ENCODE measurements at places on chromosomes 3 and 15.

- DNase-seq: no peak
Measured at GRCh38 chr15:48616216-48616615, 29.3 kb downstream of the FBN1 start.

DNA sequence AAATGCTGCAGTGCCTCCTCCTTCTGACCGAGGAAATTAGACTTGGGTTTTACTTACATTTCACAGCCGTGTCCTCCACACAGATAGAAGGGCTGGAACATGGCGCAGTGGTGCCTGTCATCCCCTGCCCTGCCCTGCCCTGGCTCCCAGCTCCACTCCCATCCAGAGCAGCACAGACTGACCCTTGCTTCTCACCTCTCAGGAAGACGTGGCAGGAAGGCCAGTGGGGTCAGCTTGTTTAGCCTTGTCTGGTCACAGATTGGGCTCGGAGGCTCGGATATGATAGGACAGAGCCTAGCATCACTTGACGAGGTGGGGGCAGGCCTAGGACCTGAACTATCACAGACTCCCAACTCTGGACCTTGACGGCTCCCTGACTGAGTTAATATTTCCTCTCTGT, 88.5 kb downstream of the LINGO1 start:
- DNase-seq: no peak

DNA sequence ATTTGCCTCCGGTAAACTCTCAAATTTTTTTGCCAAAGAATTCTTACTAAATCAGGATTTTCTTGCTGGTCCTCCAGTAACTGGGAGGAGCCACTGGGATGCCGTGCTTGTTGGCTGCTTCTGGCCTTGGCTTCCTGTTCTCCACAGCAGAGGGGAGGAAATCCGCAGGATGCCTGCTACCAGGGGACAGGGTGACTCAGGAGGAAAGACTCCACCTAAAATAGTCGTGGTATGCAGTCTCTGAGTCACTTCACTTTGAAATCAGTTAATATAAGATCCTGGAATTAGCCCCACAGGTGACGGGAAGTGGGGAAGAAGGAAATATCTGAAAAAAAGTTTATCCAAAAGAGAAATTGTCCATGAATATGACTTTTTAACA, 6.5 kb upstream of the TM4SF18 start:
- DNase-seq: no peak

DNA sequence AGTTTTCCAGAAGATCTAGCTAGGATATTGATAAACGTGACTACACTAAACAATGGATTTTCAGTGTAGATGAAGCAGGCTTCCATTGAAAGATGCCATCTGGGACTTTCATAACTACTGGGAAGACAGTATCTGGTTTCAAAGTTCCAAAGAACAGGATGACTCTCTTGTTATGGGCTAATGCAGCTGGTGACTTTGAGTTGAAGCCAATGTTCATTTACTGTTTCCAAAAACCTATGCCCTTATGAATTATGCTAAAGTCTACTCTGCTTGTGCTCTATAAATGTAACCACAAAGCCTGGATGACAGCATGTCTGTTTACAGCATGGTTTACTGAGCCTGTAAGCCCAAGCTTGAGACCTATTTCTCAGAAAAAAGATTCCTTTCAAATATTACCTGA, 245.4 kb downstream of the GBE1 start:
- DNase-seq: peak; percentile 4

- DNase-seq: no peak
Measured at GRCh38 chr3:24490151-24490550, 4.5 kb downstream of the THRB start.

DNA sequence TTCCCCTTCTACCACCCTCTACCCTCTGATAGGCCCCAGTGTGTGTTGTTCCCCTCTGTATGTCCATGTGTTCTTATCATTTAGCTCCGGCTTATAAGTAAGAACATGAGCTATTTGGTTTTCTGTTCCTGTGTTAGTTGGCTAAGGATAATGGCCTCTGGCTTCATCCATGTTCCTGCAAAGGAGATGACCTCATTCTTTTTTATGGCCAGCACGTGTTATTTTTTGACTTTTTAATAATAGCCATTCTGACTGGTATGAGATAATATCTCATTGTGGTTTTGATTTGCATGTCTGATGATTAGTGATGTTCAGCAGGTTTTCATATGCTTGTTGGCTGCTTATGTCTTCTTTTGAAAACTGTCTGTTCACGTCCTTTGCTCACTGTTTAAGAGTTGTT, 63.1 kb upstream of the NPHP3 start:
- no peak for DNase-seq

DNA sequence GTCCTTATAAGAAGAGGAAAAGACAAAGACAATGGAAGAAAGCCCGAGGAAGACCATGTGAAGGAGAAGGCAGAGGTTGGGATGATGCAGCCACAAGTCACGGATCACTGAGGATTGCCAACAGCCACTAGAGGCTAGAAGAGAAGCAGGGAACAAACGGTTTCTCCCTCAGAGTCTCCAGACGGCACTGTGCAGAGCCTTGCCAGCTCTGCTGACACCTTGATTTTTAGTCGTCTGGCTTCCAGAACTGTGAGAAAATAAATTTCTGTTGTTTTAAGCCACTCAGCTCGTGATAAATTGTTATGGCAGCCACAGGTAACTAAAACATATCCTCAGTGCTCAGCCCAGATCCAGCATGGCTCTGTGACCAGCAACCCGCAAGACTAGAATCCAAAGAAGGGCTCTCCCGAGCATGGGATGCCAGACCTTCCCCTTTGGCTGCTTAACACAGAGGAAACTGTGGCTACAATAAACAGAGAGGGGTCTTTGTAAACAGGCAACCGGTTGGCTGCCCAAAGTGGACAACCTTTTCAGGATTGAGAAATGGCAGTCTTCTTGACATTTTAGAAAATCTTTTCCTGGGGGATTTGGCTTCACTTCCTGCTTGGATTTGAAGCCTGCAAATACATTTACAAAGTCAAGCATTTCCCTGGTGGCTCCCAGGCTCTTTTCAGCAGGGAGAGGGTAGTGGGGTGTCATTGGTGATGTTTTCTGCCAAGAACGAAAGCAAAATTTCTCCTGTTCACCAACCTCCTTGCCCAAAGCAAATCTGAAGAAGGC, 88.7 kb upstream of the ADPGK start:
- no peak for DNase-seq

- DNase-seq: no peak
Measured at GRCh38 chr3:31997500-31997899, 15.9 kb downstream of the ZNF860 start.

GRCh38 chr15:47473832-47474231, 243.5 kb upstream of the SEMA6D start:
- DNase-seq: no peak

GRCh38 chr15:69988541-69989225, 109.0 kb downstream of the TLE3 start:
- DNase-seq: no peak

DNA sequence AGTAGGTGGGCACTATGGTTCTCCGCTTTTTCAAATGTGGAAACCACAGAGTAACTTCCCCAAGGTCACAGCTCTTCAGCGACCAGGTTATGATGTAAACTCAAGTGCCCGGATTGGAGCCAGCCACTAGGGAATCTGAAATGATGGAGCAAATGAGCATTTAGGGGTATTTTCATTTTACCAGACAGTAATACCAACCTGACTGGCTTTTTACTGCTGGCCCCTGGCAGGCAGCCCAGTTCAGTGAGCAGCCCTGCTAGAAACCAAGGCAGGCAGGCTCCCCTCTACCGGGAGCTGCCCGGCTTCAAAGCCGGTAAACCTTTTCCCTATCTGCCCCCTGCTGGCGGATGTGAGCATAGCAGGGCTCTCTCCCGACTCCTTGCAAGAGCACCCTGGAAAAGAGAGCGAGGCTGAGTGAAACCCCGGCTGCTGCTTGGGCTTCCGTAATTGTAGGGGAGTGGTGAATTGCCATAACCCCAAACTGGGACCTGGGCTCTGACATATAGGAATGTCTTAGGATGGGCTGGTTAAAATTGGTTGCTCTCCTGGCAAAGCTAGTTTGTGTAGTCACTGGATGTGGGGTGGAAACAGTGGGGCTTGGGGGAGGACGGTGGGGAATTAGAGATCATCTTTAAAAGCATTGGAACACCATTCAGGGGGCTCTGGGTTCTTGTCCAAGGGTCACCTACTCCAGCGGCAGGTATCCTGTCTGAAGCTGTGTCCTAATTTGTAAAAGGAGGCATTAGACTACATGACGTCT, 98.0 kb upstream of the TNFAIP8L3 start:
- peak; percentile 81 for DNase-seq

All from NCI-H2171 treated with DMSO at 0.1 percent for 48 hours (cell line).